Activated CD4-positive, CD25-positive, alpha-beta regulatory T cell treated with anti-CD3 and anti-CD28 coated beads, Interleukin-2, amount 50 U/mL, for 24 hours (primary cell): ENCODE measurements at places on chromosomes 5 and 9.
A peak's percentile ranks its signal among the peaks of the same experiment; 100 is the strongest.

- ATAC-seq, result no peak
Measured at GRCh38 chr9:133109931-133110650, 10.9 kb downstream of the RALGDS start.

- no peak for ATAC-seq
Measured at GRCh38 chr5:122089096-122090013, 11.3 kb upstream of the LOX start.

DNA sequence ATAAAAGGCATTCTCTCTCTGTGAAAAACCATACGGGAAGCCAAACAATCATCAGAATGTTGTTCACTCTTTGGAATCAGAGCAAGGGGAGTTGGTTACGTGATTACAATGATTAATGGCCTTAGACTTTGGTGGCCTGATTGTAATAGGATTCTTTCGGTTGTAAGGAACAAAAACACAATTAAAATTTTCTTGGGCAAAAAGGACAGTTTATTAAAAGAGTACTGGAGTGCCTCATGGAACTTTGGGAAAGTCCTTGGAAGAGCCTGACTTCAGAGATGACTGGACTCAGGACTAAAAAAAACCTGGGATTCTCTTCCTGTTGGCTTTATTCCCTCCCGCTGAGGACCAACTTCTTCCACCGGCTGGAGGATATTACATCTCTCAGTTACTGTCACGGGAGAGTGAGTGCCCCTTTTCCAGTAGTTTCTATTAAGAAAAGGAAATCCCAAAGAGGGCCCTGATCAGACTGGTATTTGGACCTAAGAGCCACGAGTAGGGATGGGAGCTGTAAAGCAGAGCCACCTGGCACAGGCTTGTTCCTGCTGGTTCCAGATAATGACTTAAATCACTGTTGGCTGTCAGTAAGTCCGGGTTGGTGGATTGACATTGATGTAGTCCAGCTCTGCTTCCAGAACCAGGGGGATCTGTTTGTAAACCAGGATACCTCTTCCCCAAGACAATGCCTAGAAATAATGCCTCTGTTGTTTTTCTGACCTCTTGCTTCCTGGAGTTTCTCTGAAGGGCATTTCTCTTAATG lies 53.9 kb downstream of the CFAP95 start:
- ATAC-seq, result no peak

- ATAC-seq, result no peak
Measured at GRCh38 chr9:36815023-36815422, 219.0 kb downstream of the PAX5 start.

DNA sequence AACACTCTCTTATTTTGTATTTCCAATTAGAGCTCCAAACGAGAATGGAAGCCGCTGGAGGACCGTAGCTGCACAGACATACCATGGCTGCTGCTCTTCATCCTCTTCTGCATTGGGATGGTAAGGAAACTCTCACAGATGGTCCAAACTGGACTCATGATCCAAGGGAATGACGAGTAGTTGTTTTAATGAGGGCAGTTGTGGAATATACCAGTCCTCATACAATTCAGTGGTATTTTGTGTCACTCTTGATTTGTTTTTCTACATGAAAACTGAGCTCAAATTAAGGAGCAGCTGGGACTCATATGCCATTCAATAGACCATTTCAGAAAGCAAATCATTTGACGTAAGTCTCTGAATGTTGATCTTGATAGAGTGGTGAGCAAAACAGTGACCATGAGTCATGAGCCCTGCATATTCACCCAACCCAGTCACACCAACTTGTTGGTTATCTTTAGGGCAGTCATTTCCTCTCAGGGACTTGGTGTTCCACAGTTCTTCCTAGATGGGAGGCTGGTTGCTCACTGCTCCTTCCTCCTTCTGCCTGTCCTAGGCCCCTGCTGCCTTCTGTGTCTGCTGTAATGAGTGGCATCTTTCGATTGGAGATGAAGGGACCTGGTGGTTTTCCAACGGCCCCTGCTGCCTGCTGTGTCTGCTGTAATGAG lies 54.9 kb downstream of the SLC44A1 start:
- ATAC-seq, result peak; percentile 85

DNA sequence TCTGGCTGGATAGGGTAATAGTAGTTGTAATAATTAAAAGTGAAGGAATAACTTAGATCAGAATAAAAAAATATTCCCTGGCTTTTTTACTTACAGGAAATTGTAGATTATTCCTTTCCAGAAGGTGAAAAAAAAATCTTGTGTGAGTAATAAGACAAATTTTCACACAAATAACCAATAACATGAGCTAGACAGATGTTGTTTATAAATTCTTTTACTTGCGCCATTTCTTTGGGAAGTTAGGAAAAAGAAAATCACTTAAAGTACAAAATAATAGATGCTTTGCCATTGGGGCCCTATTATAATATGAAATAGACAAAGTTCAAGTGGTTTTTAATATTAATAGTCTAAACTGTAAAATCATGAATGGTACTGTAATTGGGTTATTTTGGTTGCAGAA lies 204.1 kb downstream of the ARRDC3 start:
- no peak for ATAC-seq

- ATAC-seq, result no peak
Measured at GRCh38 chr5:141363952-141364660, at the start of gene PCDHGA5. Gene PCDHGA5, plus strand, starts transcription at chr5:141364162. Its CDS starts 169 bp downstream, at chr5:141364331.

DNA sequence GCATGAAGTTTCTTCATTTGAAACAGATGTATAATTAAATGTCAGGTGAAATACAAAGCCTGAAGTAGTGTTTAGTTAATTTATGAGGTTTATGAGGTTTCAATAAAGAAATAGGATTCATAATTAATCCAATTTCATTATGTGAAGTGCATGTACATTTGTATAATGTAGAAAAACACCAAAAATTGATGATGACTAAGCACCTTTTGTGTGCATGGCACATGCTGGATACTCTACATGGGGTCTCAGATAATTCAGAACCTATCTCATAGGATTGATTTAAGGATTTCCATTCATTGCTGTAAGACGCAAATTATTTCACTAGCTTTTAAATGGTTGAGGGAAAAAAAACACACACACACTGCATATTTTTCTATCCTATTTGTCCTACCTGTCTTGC lies 143.9 kb downstream of the ESM1 start:
- no peak for ATAC-seq

GRCh38 chr9:120820095-120820494 lies 22.6 kb downstream of the PSMD5 start:
- no peak for ATAC-seq

GRCh38 chr9:98690686-98691085 lies 18.0 kb downstream of the GABBR2 start:
- no peak for ATAC-seq

DNA sequence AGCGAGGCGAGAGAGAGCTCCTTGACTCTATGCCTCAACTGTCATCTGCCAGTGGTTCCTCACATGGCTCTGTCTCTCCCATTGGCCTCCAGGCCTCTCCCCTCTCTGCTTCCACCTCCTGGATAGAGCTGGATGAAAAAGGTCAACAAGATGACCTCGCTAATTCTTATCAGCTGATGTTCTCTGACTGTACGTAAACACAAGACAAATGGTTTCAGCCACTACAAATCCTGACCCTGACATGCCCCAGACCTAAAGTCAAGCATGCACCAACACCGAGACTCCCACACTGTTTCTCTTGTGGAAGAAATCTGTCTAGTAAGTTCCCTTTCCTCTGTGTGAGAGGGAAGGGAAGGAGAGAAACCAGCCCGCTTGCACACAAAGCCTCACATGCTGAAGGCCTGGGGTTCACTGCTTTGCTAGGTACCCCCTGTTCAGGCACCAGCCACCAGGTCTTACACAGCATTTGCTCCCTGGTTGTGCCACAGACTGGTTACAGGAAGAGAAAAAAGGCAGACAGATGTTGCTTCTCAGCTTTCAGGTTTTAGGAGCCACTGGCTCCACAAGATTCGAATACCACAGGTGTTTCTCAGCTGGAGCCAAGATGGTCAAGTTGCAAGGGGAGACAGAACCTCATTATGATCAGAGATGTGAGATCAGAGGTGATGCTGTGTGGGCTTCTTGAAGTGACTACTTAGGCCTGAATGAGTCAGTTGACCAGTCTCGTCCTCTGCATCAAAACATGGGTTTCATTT lies 592.5 kb downstream of the CCDC171 start:
- no peak for ATAC-seq

- ATAC-seq, result no peak
Measured at GRCh38 chr5:104018299-104018698, 455.7 kb upstream of the NUDT12 start.

DNA sequence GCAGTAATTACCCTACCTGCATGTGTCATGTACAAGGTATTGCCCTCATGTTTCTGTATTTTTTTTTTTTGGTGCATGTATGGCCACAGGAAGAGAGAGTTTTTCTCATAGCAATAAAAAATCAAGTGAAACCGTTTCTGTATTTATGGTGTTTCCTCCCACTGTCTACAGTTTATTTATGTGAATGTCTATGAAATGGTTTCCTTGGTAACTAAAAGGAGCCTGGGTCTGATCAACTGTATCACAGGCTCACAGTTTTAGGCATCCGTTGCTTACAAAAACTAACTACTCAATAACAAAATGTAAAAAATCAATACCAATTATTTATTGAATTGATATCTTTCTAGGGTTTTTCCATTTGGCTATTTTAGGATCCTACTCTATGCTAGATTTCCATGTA lies 464.4 kb downstream of the TAF11L14 start:
- ATAC-seq, result no peak

DNA sequence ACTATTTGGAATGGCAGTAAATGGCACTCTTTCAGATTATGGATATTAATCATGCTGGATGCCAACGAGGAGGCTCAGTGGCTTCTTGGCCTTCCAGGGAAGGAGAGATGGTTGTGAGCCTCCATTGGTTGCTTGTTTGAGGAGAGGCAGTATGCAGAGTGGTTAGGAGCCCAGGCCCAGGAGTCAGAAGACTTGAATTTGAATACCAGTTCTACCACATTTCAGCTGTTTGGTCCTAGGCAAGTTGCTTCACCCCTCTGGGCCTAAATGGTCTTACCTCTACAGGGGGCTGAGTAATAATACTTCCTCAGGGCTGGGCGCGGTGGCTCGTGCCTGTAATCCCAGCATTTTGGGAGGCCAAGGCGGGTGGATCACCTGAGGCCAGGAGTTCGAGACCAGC lies 52.5 kb downstream of the COL27A1 start:
- ATAC-seq, result no peak

GRCh38 chr9:124659099-124659659 lies 111.9 kb downstream of the NR6A1 start:
- peak; percentile 34 for ATAC-seq

- no peak for ATAC-seq
Measured at GRCh38 chr5:23157716-23158115, 304.6 kb upstream of the CDH12 start.

DNA sequence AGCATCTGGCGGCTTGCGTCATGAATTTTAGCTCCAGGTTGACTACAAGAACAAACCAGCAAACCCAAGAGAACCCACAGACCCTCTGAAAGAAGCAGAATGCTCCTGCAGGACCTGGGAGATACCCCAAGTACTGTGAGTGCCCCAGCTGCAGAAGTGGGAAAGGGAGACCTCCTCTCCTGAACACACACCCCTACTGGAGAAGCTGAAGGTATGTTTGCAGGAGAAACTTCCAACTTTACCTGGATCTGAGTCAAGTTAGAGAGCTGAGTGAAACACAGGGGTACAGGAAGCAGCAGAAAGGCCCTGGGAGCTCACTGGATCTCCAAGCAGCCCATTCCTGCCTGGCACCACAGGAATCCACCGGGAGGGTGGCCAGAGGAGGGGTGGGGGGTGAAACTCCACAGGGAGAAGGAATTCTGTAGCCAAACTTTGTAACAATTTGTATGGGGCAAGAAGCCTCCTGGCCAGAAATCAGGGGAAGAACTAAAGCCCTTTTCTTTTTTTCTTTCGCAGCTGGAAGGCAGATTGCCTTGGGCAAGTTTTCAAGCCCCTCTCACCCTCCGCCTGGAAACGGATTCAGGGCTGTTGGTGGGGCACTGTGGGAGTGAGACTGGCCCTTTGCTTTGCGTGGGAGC lies 576.2 kb downstream of the BNC2 start:
- ATAC-seq, result no peak

GRCh38 chr5:31771500-31771899 lies 132.6 kb downstream of the PDZD2 start:
- no peak for ATAC-seq

- ATAC-seq, result no peak
Measured at GRCh38 chr5:75405296-75405695, 68.3 kb downstream of the HMGCR start.

- no peak for ATAC-seq
Measured at GRCh38 chr5:78050888-78051287, 243.6 kb downstream of the AP3B1 start.

- peak; percentile 44 for ATAC-seq
Measured at GRCh38 chr5:141492168-141492885, 3.4 kb downstream of the PCDHGC5 start.

- no peak for ATAC-seq
Measured at GRCh38 chr9:85451680-85452079, 290.1 kb downstream of the AGTPBP1 start.

GRCh38 chr5:180138214-180138975 lies 66.8 kb upstream of the RNF130 start:
- no peak for ATAC-seq

GRCh38 chr9:134789168-134789567 lies 91.4 kb upstream of the FCN2 start:
- no peak for ATAC-seq

- no peak for ATAC-seq
Measured at GRCh38 chr5:6432206-6432605, 16.5 kb upstream of the UBE2QL1 start.

DNA sequence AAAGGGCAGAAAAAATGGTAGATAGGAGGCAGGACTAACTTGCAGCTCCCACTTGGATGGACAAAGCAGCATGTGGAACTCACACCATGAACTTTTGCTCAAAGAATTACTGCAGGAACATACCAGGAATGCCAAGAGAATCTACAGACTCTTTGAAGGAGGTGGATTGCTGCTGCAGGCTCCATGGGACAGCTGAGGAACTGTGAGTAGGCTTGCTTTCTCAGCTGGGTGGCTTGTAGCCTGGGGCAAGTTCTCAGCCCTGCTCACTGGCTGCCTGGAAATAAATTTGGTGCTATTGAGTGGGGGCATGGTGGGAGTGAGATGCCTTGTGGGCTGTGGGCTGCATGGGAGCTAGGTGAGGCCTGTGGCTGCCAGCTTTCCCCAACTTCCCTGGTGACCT lies 574.5 kb downstream of the PRELID2 start:
- no peak for ATAC-seq

- ATAC-seq, result peak; percentile 96
Measured at GRCh38 chr9:68802525-68803015, 97.5 kb downstream of the PIP5K1B start.
